ENCODE measurements at places on chromosomes 5 and 9.

DNA sequence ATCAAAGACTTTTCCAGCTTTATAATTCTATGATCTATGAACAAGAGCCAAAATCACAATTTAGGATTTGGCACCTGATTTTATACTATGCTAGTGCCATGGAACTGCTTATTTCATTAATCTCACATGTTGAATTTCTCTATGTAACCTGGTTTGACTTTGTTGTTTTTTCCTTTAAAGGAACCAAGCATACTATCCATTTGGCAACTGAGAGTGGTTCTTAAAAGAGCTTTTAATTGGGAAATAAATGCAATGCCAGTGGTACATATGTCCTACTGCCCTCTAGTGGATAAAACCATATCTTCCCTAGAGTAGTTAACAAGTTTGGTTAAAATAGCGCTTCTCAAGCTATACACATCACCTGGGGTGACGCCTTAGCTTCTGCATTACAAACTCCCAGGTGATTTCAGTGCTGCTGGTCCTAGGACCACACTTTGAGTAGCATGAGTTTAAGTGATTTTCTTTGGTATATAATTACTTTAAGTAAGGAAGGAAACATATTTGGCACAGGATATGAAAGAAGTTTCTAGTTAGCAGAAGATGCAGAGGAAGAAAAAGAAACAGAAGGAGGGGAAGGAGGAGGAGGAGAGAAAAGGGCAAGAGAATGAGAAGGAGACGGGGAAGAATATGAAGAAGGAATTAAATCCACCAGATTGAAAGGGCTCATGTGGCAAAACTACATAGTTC is 56.8 kb downstream of the FGF10 start:
- DNase-seq = no peak

GRCh38 chr5:178074266-178074952 is 38.9 kb upstream of the N4BP3 start:
- no peak for DNase-seq

- no peak for DNase-seq
These were observed 25.0 kb upstream of the CAPSL start for GRCh38 chr5:35963381-35963843.

DNA sequence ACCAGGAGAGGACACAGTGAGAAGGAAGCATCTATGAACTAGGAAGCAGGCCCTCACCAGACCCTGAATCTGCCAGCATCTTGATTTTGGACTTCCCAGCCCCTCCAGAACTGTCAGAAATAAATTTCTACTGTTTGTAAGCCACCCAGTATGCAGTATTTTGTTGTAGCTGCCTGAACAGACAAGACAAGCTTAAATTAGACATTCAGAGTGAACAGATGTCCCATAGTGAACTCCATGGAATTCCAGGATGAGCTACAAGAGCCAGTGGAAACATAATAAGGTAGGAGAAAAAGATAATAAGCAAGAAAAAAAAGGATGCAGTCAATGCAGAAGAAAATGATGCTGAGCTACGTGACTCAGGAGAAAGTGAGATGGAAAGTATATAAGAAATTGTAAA is 47.8 kb upstream of the MAMDC2 start:
- no peak for DNase-seq

GRCh38 chr5:169682026-169682425 is 45.0 kb downstream of the DOCK2 start:
- no peak for DNase-seq

GRCh38 chr5:143355710-143356109 is 47.8 kb downstream of the NR3C1 start:
- DNase-seq = no peak

DNA sequence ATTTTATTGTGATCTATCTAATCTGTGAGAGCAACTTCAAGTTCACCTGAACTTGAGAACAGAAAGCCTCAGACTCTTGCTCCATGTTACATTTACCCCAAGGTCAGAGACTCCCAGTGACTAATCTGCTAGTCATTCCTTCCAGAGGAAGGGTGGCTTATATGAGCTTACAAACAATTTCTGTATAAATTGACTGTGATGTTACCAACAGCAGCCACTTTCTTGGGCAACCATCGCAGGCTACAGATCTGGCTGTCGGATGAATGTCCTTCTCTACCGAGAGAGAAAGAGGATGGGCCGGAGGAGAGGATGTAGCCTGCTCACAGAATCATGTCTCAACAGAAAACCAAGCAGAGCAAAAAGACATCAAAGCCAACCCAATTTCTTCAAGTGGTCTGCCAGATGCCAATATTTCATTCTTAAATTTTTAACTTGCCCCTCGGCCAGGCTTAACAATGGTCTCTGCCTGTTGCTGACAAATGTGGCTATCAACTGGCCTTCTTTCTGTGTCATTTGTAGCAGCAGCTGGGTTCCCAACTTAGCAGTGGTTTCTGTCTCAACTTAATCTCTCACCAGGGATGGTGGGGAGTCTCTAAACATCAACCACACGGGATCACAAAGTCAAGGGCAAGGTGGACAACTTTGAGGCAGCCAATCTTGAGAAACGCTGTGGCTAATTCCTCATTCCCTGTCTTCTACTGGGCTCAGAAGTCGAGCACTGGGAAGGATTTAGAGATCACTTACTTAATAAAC is 81.3 kb downstream of the RAPGEF1 start:
- no peak for DNase-seq

- no peak for DNase-seq
These were observed 17.6 kb downstream of the TSPAN17 start for GRCh38 chr5:176664886-176665285.

DNA sequence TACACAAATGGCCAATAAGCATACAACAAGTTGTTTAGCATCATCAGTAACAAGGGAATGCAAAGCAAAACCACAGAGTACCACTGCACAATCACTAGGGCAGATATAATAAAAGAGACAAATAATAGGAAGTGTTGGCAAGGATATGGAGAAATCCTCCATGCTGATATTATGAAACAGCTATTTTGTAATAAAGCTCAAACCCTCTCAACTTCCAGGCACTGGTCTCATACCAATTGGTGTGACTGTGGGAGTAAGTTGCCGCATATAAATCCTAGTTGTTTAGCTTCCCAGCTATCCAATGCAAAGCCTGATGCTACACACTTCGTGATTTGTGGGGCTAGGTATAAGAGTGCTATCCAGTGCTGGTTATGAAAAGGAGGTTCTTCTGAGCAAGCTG is 88.6 kb downstream of the SMIM23 start:
- no peak for DNase-seq

DNA sequence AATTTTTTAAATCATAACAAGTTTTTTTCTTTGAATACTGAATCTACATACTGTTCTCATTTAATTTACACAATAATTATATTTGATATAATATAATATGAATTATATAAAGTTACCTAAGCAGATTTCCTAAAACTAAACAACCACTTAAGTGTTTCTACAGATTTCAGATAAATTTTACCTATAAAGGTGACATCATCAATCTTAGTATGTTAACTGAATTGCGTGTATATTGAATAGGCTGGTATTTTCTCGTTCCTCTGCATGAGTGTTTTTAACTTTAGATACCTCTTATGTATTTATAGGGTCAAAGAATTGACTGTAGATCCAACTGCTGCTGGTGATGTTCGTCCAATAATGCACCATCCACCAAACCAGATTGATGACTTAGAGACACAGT is 30.3 kb downstream of the DIMT1 start:
- DNase-seq = no peak

- DNase-seq = no peak
These were observed 84.4 kb upstream of the ALDH1B1 start for GRCh38 chr9:38308136-38308535.

Data from stimulated activated CD4-positive, alpha-beta T cell treated with anti-CD3 and anti-CD28 coated beads, Interleukin-12 subunit alpha, Interleukin-12 subunit beta, amount 100 ng/mL, for 24 hours (primary cell).